ENCODE measurements at places on chromosomes 16 and 17.

GRCh38 chr16:56848029-56848936, 16.7 kb upstream of the SLC12A3 start:
- no peak for DNase-seq

GRCh38 chr16:12868788-12869187, 32.6 kb upstream of the SHISA9 start:
- no peak for DNase-seq

DNA sequence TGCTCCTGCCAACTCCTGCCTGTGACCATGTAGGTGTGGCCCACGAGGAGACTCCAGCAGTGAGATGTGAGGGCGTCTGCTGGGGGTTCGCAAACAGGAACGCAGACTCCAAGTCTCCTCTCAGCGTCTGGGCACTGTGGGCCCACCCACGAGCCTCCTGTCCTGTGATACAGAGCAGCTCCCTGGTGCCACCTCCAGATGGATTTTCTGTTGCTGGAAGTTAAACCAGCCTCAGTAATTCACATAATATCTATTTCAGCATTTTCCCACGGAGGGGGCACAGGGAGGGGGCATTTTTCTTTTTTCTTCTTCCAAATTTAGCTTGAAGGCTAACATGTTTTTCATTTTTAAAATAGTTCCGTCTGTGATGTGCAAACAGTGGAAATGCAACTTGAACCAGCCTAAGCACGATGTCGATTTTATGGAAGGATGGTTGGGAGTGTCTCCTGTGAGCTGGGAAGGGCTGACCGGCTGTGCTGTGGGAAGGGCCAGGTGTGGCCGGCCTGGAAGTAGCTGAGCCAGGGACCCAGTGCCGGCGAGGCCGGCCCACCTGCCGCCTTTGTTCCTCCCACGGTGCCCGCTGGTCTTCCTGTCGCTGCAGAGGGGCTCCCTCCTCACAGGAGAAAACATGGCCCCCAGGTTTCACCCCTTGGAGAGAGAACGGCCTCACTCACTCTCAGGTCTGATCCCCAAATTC, 3.9 kb upstream of the RAB40B start:
- no peak for DNase-seq

GRCh38 chr17:49779156-49779738, 9.2 kb upstream of the KAT7 start:
- DNase-seq: no peak

DNA sequence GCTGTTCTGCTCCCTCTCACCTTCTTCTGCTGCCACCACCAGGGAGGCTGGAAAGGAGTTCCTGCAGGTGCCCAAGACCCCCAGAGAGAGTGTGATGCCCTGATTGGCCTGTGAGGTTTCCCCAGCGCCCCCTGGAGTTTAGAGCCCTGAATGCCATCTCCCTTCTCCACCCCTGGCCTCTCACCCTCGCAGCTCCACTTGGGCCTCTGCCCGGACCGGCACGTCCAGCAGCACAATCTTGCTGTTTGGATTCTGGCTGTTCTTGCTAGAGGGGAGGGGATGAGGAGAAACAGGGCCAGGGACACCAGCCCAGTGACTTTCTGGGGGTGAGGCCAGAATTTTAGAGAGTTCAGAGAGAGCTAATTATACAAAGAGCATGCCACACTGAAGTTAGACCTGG, 12.5 kb upstream of the FAM171A2 start:
- peak; percentile 22 for DNase-seq

GRCh38 chr16:2147981-2148671, at the start of gene RAB26:
Gene RAB26, plus strand, starts transcription at chr16:2148625. Its CDS starts 159 bp downstream, at chr16:2148784.
- peak; percentile 46 for DNase-seq

GRCh38 chr17:35224436-35224835, 18.4 kb upstream of the SLFN5 start:
- no peak for DNase-seq

DNA sequence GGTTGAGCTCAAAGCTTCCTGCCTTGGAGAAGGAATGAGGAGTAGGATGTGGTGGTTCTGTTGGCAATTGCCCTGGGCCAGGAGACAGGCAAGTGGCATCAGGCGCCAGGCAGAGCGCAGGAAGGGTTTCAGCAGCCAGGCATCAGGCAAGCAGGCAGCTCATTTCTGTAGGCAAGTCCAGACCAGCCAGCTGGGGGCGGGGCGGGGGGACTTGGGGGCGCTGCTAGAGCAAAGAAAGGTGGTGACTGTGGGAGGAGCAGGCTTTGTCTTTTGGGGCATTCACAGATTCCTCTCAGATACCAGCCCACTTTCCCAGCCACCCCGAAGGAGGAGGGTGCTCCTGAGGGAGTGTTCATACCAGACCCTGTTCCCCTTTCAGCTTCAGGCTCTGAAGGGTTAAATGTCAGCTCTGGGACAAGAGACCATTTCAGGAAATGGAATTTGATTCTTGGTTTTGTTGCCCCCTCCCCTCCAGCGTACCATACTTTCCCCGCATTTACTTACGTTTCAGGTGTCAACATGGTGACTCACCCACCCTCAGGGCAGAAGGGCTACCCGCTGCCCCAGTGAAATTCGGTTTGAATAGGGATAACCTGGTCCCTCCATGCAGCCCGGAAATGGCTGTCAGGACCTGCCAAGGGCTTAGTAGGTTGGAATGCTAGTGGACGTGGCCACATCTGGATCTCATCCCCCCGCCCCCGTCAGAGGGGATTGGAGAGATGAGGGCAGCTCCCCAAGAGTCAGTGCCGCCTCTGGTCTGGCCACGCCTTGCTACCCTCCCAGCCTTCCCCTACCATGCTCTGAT, 13.2 kb downstream of the NGFR start:
- no peak for DNase-seq

DNA sequence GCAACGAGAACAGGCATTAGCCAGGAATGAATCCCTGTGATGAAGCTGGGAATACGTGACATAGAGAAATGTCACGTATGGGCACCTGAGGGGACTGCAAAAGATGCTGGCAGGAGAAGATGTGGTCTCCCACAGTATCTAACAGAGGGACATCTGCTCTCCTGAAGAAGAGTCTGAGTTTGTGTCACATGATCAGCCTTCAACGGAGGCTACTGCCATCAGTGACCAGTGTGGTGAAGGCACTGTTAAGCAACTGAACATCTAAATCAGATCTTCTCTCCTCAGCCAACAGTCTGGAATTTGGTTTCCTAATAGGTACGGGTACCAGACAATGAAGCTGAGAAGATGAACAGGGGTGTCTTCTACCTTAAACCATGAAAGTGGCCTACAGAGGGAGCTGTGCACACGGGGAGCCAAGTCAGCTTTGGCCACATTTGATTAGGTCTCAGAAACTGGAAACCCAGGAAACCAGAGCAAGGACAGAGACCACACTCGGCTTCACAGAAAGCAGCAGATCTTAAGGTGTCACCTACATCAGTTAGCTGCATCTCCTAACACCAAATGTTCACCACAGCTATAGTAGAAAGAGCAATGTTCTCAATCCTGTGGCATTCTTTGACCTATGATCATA, 41.8 kb downstream of the BRD7 start:
- peak; percentile 37 for DNase-seq

- DNase-seq: no peak
These were observed 15.5 kb downstream of the DNAH2 start for GRCh38 chr17:7732981-7733539.

GRCh38 chr17:75338335-75338734, 49.1 kb upstream of the SLC25A19 start:
- DNase-seq: peak; percentile 76

- no peak for DNase-seq
These were observed 5.6 kb downstream of the GLIS2 start for GRCh38 chr16:4321286-4322120.

Measured in OCI-M1 (cell line).